ENCODE measurements at places on chromosomes 1 and 21. TPM values are rescaled to one million over a fixed set of nuclear protein-coding genes. Genes with fewer than 3 reads are reported as not detected.

LRRN2 gene
- total RNA-seq: 0.38 TPM

RAB29 gene
- total RNA-seq: 30.8 TPM

OSCP1 gene
- 4.9 TPM for total RNA-seq

ERG gene
- total RNA-seq: 41.0 TPM

RAD54L gene
- 2.0 TPM for total RNA-seq

All from dermis microvascular lymphatic vessel endothelial cell (primary cell).